ENCODE measurements at places on chromosomes 6 and 20. TPM values are rescaled to one million over a fixed set of nuclear protein-coding genes. Genes with fewer than 3 reads are reported as not detected.

TRIM40 gene
- total RNA-seq = 0.40 TPM

PCIF1 gene
- 52.0 TPM for total RNA-seq

C6orf15 gene
- not detected for total RNA-seq

IL17F gene
- total RNA-seq = not detected

THBD gene
- total RNA-seq = 7.8 TPM

PREX1 gene
- total RNA-seq = 29.9 TPM

CFB gene
- 41.3 TPM for total RNA-seq

LY6G6F gene
- total RNA-seq = not detected

FYN gene
- total RNA-seq = 40.4 TPM

SIRPB2 gene
- total RNA-seq = not detected

ZC2HC1B gene
- total RNA-seq = not detected

GSTA2 gene
- total RNA-seq = 1.00 TPM

RARS2 gene
- total RNA-seq = 28.3 TPM

CST5 gene
- total RNA-seq = not detected

MATN4 gene
- not detected for total RNA-seq

DPPA5 gene
- total RNA-seq = not detected

GTPBP2 gene
- total RNA-seq = 83.7 TPM

FOXS1 gene
- total RNA-seq = not detected

SLC17A1 gene
- not detected for total RNA-seq

XRN2 gene
- total RNA-seq = 39.3 TPM

CLVS2 gene
- 0.41 TPM for total RNA-seq

COL20A1 gene
- total RNA-seq = not detected

MLN gene
- total RNA-seq = not detected

L3MBTL1 gene
- total RNA-seq = 152 TPM

TMEM14B gene
- total RNA-seq = 16.5 TPM

RNF39 gene
- not detected for total RNA-seq

RAD21L1 gene
- total RNA-seq = not detected

RFX6 gene
- 1.1 TPM for total RNA-seq

OPRL1 gene
- not detected for total RNA-seq

FNDC11 gene
- not detected for total RNA-seq

PTCRA gene
- not detected for total RNA-seq

B4GALT5 gene
- 26.9 TPM for total RNA-seq
